ENCODE measurements at places on chromosomes 7 and 10.
A peak's percentile ranks its signal among the peaks of the same experiment; 100 is the strongest.

- DNase-seq: no peak
Observed at GRCh38 chr10:1345368-1345767, 289.2 kb downstream of the WDR37 start.

- DNase-seq: no peak
Observed at GRCh38 chr7:106820321-106821217, 44.5 kb upstream of the PIK3CG start.

- DNase-seq: no peak
Observed at GRCh38 chr7:104124469-104124868, 83.3 kb downstream of the ORC5 start.

GRCh38 chr7:107173691-107174406, 5.0 kb downstream of the HBP1 start:
- DNase-seq: no peak

- DNase-seq: no peak
Observed at GRCh38 chr10:58453105-58453504, 59.6 kb upstream of the BICC1 start.

- DNase-seq: no peak
Observed at GRCh38 chr10:121734589-121735045, 136.4 kb upstream of the FGFR2 start.

DNA sequence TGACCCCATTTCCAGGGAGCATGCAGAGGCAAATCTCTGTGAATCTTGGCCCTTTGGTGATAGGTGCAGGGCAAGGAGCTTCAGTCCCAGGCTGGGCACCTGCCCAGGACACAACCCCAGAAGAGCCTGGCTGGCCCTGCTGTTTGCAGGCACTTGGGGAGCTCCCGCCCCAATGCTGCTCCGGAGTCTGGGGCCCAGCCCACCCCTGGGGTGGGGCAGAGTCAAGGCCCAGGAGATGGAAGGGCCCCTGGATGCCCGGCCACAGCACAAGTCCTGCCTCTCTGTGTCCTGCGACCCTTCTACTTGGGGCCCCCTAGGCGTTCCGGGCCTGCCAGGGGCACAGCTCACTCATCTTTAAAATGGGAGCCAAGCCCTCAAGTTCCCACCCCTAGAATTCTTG, 24.7 kb downstream of the PDGFA start:
- DNase-seq: peak; percentile 15

DNA sequence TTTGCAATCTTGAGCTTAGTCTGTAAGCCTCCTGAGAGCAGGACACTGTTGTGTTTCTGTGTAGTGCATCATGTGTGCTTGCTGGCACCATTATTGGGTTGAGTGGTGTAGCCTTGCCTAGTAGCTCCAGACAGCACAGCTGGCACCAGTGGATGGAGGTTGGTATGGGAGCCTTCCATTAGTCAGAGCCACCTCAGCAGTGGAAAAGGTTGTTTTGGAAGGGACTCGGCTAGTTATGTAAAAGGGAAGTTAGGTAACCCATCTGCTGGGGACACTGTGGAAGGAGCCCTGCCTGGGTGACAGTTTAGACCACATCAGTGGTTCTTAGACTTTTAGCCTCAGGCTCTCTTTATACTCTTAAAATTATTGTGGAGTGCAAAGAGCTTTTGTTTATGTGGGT, 16.3 kb downstream of the MINDY4 start:
- DNase-seq: no peak

DNA sequence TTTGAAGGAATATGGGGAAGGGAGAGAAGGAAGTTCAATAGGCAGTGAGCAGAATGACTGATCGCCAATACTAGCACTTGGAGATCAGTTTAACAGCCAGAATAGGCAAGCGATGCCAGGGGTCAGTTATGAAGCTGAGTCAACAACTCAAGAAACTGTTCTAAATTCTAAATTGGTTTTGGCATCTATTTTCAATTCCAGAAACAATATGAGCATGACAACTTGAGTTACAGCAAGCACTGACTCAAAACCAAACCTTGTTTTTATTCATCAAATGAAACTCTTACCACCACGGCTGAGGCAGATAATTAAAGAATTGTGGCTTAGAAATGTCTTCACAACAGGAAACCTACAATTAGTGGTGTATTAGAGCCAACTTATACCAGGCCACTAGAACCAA, 180.5 kb upstream of the ASAH2 start:
- DNase-seq: no peak

GRCh38 chr10:78231939-78232338, 198.3 kb downstream of the RPS24 start:
- no peak for DNase-seq

DNA sequence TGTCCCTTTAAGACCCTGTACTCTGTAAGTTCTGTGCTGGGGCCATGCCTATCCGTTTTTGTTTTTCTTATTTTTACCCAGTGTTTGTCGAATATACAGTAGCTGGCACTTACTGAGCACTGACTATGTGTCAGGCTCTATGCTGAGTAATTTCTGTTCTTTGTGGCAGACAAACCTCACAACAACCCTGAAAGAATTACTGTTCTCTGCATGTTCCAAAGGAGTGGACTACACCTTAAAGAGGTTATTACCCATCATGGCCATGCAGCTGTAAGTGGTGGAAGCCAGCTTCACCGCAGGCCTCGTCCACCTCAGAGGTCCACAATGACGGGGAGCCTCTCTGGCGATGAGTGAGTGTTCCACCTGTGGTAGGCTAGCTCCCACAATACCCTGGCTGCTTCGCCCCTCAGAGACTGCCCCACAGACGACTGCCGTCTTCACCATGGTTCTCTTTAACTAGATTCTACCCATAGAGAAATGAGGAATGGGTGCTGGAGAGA, 30.1 kb upstream of the RBM20 start:
- DNase-seq: no peak

DNA sequence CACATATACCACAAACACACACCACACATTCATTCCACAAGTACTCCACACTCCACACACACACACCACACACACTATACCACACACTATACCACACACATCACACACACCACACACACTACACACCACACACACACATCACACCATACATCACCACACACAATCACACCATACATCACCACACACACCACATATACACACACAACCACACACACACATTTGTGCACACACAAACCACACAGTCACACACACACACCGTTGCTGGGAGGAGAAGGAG, 112.8 kb downstream of the PTPN20 start:
- DNase-seq: no peak

GRCh38 chr7:128855559-128855958, 7.1 kb upstream of the ATP6V1F start:
- DNase-seq: no peak

- no peak for DNase-seq
Observed at GRCh38 chr10:69345890-69346474, 67.7 kb downstream of the HK1 start.

DNA sequence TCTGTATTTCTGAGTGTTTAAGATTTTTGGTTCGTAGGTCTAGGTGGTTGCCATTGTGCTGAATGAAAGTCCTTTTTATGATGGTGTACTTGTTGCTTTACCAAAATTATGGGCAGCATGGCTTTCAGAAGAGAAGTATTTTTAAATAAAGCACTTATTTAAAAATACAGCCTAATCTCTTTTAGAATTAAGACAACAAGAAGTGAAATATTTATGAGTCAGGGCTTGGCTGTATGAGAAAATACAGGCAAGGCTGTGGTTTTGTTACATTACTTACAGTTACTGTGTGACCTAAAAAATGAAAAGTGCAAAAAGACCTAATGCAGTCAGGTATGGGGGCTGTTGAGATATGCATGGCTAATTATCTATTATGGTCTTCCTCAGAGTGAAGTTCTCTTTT, 185.2 kb upstream of the PPP1R3A start:
- DNase-seq: no peak

GRCh38 chr10:98482096-98482495, 35.4 kb upstream of the HPS1 start:
- no peak for DNase-seq

GRCh38 chr7:122616951-122617350, 82.0 kb downstream of the RNF133 start:
- DNase-seq: no peak

DNA sequence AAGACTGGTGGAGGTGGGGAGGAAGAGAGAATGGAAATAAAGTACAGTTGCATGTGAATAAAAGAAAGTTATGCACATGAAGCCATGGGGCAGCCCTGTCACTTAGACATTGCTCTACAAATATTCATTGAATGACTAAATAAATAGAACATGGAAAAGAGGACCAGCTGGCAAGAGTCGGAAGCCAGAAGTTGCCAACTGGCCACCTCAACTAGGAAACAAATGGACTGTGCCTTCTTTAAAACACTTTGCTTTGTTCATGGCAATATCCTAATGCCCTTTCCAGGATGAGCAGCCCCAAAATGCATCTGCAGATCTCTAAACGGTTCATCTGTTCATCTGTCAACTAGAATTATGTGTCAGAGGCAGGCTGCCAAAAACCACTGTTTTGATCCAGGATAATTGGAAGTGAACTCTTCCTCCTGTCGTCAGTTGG, 157.3 kb downstream of the NOC3L start:
- DNase-seq: no peak

DNA sequence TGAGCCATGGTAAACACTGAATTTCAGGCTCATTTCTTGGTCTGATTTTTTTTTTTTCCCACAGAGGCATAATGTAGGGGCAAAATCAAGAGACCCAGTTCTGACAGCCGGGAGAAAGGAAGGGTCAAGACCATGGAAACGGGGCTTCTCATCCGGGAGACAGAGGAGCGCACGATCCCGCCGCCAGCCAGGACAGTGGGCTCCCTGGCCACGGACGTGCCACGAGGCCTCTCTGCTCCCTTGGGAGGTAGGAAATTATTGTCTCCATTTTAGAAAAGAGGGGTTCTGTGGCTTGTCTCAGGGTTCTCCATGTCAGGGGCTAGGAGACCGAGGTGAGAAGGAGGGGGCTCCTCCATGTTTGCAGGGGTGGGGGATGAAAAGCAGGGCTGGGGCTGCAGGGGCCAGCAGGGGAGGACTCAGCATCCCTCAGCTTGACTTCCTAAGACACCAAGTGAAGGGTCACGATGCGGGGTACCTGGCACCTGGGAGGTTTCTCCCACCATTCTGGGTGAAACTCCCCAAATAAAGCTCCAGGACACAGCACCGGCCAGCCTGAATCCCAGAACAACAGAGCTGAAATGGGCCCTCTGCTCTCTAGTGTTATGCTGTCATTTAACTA, 37.6 kb downstream of the PPIF start:
- no peak for DNase-seq

GRCh38 chr7:155971180-155971770, 159.0 kb upstream of the SHH start:
- DNase-seq: no peak

GRCh38 chr10:8532647-8533046, 478.2 kb downstream of the GATA3 start:
- DNase-seq: no peak

DNA sequence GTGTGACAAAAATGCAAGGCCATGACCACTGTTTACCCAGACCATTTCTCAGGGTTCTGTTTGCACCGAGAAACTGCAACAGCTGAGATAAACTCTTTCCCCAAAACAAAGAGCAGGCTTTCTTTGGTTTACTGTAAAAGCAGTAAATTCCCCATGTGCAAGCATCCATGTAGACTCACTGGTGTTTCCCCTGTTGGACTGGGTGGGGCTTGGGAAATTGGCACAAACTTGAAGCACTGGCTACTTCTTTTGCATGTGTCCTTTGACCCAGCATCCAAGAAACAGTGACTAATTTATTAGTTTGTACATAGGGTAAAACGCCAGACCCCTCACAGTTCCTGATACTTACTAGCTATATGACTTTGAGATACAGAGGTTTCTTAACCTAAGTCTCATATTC, 12.3 kb downstream of the IQUB start:
- no peak for DNase-seq

GRCh38 chr7:50687575-50688225, 95.0 kb downstream of the GRB10 start:
- DNase-seq: no peak

GRCh38 chr7:51517187-51517586, 200.6 kb upstream of the COBL start:
- no peak for DNase-seq

- no peak for DNase-seq
Observed at GRCh38 chr10:129322933-129323820, 143.9 kb upstream of the MGMT start.

DNA sequence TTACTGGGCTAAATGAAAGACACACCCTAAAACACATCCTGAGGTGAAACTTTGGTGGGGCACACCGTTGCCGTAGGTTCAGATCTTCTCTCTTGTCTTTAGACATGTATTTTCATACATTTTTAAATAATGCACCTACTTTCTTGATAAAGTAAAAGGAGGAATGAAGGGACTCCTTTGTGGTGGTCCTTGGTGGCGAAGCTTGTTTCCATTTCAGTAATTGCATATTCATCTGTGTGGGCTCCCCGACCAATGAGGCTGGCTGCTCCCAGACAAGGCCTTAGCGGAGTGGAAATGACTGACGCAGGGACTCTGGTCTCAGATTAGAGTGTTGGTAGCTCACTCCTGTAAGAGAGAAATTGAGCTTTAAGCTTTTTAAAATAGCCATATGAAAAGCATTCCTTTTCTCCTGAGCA, 815 bp downstream of the CCSER2 start:
- peak; percentile 45 for DNase-seq

GRCh38 chr10:101238732-101239105, 9.5 kb upstream of the LBX1 start:
- no peak for DNase-seq

- no peak for DNase-seq
Observed at GRCh38 chr10:116364868-116365267, 40.6 kb downstream of the CCDC172 start.

DNA sequence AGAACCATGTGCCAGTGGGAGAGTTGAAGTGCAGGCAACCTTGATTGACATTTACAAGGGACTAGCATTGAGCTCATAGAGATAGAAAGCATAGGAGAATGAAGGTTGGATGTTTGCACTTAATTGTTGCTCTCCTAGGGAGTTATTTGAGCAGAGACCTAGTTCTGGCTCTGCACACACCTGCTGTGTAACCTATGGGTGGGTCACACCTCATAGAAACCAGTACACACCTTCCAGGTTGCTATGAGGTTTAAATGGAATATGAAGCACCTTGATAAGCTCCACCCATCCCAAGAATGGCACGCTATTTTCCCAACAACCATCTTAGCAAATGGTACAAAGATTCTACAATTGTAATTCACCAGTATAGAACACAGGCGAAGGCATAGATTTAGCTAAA, 86.2 kb upstream of the AOAH start:
- no peak for DNase-seq

- no peak for DNase-seq
Observed at GRCh38 chr10:7365027-7365745, 45.6 kb downstream of the SFMBT2 start.

DNA sequence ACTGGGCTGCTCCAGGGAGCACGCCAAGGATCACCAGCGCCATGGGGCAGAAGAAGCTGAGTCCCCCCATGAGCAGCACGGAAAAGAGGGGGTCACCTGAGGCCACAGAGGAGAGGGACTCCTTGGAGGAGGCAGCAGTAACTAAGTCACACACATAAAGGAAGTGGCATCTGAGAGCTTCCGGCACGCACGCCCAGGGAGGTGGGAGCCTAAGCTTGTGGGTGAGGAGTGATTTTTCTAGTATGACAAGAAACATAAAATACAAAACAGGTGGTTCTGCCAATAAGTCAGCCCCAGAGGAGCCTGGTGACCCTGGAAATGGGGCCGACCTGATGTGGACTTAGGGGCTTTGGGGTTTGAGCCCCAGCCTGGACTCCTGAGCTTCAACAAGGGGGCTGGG, 60.8 kb downstream of the CARD11 start:
- no peak for DNase-seq

GRCh38 chr7:78329001-78329655, 530.6 kb downstream of the PHTF2 start:
- DNase-seq: no peak

Data from mucosa of descending colon (tissue), 3 donors.